ENCODE measurements at places on chromosomes 16 and 17. TPM values are rescaled to one million over a fixed set of nuclear protein-coding genes. Genes with fewer than 3 reads are reported as not detected.

USP43 gene
- total RNA-seq = 0.08 TPM

SHISA9 gene
- total RNA-seq = not detected

SOX15 gene
- total RNA-seq = 0.30 TPM

FBXL16 gene
- total RNA-seq = 11.0 TPM

SPHK1 gene
- 1.1 TPM for total RNA-seq

CMTM1 gene
- total RNA-seq = 0.66 TPM

CHD9NB gene
- not detected for total RNA-seq

NPIPB6 gene
- total RNA-seq = 2.3 TPM

SCGB1C2 gene
- not detected for total RNA-seq

FBXL19 gene
- 7.5 TPM for total RNA-seq

KCNJ2 gene
- not detected for total RNA-seq

TMEM92 gene
- total RNA-seq = not detected

IRF8 gene
- total RNA-seq = 13.2 TPM

TMC5 gene
- not detected for total RNA-seq

SDR42E2 gene
- 1.3 TPM for total RNA-seq

CAPN15 gene
- total RNA-seq = 35.5 TPM

RAP1GAP2 gene
- 49.7 TPM for total RNA-seq

FBXW10 gene
- not detected for total RNA-seq

SPOP gene
- 38.7 TPM for total RNA-seq

ARSG gene
- 16.0 TPM for total RNA-seq

KRT222 gene
- total RNA-seq = not detected

HAS3 gene
- total RNA-seq = 3.4 TPM

GGT6 gene
- total RNA-seq = not detected

MSLN gene
- not detected for total RNA-seq

CHST5 gene
- not detected for total RNA-seq

VAT1L gene
- total RNA-seq = not detected

AATK gene
- 0.82 TPM for total RNA-seq

VEZF1 gene
- 41.7 TPM for total RNA-seq

MPV17L gene
- not detected for total RNA-seq

TMIGD1 gene
- not detected for total RNA-seq

OXLD1 gene
- 24.6 TPM for total RNA-seq

FAM20A gene
- not detected for total RNA-seq

CYBA gene
- 292 TPM for total RNA-seq

NR1D1 gene
- total RNA-seq = 29.6 TPM

SLC25A10 gene
- 4.6 TPM for total RNA-seq

TP53TG3F gene
- not detected for total RNA-seq

P2RX1 gene
- total RNA-seq = 0.34 TPM

KRT12 gene
- total RNA-seq = not detected
